Spinal cord (tissue), 10 donors: ENCODE measurements at places on chromosomes 4 and X.

DNA sequence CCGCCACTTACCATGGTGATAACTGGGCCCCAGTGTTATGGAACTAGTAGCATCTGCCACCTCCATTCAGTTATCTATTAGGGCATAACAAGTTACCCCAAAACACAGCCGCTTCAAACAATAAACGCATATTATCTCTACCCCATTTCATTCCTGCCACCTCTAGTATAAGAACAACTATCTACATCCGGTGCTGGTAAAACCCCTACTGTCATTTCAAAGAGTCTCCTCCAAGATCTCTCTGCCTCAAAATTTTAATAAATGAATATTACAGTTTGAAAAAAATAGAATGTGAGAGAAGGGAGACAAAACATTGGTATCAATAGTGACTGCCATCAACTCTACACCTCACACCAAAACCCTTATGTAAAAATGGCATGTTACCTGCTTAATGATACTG is 35.5 kb upstream of the RBPJ start:
- DNase-seq = no peak

DNA sequence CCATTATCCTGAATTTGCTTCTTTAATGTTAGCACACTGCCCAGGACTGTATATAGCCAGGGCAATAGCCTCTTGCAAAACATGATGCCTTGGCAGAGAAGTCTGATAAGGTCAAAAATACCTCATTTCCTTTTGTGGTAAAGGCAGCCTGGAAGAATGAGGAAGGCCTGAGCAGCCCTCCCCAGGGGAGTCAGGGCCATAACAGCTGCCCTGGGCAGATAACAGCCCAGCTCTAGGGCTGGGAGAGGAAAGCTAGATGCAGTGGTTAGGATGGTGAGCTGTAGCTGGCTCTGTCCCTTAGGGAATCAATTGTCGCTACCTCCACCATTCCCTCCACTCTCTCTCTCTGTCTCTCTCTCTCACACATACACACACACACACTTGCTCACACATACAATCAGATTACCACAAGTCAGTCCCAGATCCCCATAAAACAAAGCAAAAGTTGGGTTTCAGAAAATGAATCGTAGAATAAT is 29.2 kb downstream of the EFHC2 start:
- no peak for DNase-seq

GRCh38 chrX:130139474-130140201 is 26.0 kb downstream of the AIFM1 start:
- DNase-seq = no peak

GRCh38 chrX:77060572-77060971 is 386.6 kb upstream of the FGF16 start:
- no peak for DNase-seq

DNA sequence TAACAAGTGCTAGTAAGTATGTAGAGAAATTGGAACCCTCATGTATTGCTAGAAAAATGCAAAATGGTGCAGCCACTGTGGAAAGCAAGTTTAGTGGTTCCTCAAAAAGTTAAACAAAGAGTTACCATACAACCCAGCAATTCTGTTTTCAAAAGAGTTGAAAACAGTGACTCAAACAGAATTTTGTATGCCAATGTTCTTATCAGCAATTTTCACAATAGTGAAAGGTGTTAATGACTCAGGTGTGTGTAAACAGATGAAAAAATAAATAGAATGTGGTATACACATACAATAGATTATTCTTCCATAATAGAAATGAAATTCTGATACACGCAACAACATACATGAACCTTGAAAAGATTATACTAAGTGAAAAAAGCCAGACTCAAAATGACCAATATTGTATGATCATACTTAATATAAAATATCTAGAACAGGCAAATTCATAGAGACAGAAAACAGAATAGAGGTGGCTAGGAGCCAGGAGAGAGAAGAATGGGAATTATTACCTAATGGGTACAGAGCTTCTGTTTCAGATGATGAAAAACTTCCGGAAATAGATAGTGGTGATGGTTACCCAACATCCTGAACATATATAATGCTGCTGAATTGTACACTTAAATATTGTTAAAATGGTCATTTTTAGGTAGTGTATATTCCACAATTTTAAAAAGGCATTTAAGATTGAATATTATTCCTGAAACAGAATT is 51.6 kb downstream of the WDFY3 start:
- DNase-seq = no peak

- no peak for DNase-seq
These were observed 482 bp downstream of the FAM9C start for GRCh38 chrX:13043938-13044337.

DNA sequence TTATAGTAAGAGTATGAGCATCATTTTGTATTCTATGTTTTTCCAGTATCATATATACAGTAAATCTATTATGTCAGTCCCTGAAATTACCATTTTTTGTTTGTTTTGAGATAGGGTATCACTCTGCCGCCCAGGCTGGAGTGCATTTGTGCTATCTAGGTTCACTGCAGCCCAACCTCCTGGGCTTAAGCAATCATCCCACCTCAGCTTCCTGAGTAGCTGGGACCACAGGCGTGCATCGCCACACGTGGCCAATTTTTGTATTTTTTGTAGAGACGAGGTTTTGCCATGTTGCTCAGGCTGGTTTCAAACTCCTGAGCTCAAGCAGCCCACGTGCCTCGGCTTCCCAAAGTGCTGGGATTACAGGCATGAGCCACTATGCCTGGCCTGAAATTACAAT is 85.6 kb downstream of the ZNF330 start:
- DNase-seq = no peak

GRCh38 chr4:162116095-162116779 is 47.6 kb downstream of the FSTL5 start:
- no peak for DNase-seq

DNA sequence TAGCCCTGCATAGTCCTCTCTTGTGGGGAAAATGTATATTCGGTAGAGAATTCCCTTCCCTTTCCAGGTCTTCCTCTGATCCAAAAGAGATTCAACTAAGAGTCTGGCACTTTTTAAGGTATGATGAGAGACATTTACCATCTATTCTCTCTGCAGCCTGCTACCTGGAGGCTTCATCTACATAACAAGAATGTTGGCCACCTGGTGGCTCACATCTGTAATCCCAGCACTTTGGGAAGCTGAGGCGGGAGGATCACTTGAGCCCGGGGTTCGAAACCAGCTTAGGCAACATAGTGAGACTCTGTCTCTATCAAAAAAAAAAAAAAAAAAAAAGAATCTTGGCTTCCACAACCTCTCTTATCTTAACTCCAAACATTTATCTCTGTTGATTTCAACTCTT is 40.4 kb upstream of the NOCT start:
- DNase-seq = no peak

GRCh38 chr4:48879561-48880442 is 26.8 kb downstream of the OCIAD2 start:
- no peak for DNase-seq

- DNase-seq = no peak
These were observed 36.4 kb downstream of the FAT1 start for GRCh38 chr4:186687265-186687664.

- DNase-seq = no peak
These were observed 175.4 kb downstream of the SH3BGRL start for GRCh38 chrX:81377329-81377728.

DNA sequence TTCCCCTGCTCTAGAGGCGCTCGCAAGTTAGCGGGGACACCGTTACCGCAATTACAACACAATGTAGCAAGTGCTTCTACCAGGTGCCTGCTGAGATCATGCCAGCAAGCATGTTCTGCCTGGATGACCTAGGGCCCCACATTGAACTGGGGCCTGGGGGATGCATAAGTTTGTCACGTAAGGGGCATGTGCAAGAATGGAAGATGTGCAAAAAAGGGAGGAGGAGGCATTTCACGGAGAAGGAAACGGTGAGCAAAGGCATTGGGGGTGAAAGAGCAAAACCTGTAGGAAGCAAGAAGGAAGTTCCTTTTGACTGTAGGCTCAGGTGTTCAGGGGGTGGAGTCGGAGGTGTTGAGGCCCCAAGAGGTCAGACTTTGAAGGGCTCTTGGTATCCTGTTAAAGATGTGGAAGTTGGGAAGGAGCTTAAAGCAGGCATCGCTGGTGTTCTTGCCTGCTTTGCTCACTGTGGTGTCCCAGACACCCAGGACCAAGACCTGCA is 602 bp upstream of the SCARB2 start:
- no peak for DNase-seq

DNA sequence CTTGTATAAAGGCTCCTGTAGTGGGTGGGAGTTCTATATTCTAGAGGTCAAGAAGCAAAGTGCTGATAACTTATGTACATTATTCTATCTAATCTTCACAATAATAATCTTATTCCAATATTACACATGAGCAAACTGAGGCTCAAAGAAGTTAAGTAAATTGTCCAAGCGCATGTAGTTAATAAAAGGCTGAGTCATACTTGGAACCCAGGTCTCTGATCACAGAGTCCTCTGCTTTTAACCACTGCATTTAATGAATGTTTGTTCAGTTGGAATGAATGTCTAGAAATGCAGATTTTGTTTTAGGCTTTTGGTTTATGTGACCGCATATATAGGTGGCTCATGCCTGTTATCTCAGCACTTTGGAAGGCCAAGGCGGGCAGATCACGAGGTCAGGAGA is 88.4 kb upstream of the PAQR3 start:
- no peak for DNase-seq

DNA sequence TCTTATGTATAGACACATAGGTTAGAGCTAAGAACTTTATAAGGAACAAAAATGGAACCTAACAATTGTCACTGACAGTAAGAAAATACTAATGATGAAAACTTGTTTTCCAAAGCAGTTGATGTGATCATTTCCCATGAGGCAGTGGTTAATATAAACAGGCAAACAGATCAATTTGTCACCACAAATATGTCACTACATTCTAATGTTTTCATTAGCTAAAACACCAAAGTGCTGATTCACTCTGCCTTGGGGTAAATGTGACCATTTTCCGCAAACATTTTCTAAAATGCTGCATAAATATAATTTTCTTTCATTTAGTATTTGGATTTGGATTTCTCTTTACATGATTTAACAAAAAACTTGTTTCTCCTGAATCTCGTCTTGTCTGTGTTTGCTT is 408.9 kb upstream of the CTSO start:
- DNase-seq = no peak

DNA sequence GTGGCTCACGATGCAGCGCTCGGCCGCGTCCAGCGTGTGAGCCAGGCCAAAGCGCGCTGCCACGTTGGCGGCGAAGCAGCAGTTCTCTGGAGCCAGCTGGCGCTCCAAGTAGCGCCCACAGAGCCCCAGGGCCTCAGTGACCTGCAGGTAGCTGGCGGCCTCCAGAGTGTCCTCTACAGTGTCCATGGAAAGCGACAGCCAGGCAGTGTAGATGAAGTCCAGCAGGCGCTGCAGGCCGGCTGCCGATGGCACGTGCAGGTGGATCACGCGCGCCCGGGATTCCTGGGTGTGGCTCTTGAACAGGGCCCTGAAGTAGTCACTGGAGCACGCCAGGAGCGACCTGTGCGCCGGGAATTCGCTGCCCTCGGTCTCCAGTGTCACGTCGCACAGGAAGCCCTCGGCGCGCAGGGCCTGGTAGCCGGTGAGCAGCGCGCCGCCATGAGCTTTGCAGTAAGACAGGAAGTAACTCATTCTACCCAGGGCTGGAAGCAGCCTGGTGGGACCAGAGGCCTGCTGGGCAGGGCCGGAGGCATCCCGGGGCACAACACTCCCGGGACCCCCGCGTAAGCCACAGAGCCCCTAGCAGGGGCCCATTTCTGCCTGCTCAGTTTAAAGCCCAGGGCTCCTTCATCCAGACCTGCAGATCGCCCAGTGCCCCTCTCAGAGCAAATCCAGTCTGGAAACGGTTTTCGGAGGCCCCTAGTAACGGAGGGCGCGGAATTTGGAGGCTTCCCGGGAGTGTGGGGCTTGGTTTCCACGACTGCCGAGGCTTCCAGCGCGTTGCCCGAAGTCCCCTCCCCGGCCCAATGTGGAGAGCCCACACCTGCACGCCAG is 595 bp downstream of the KLHL34 start:
- DNase-seq = no peak

DNA sequence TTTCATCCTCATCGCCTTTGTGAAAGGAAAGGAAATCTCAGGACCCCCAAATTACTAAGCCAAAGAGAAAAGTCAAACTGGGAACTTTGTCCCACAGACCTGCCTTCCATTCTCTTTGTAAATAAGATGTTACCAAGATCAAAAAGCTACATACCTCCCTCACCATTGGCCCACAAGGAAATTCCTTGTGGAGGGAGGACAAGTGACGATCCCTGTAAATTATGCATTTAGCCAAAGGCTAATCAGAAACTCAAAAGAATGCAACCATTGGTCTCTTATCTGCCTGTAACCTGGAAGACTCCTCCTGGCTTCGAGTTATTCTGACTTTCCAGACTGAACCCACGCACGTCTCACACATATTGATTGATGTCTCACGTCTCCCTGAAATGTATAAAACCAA is 70.3 kb downstream of the SHOX start:
- no peak for DNase-seq

- DNase-seq = no peak
These were observed 22.9 kb upstream of the WDR1 start for GRCh38 chr4:10139518-10139917.

- no peak for DNase-seq
These were observed 78.7 kb downstream of the CLNK start for GRCh38 chr4:10605746-10606482.

GRCh38 chrX:16114611-16115010 is 8.8 kb upstream of the GRPR start:
- DNase-seq = no peak

DNA sequence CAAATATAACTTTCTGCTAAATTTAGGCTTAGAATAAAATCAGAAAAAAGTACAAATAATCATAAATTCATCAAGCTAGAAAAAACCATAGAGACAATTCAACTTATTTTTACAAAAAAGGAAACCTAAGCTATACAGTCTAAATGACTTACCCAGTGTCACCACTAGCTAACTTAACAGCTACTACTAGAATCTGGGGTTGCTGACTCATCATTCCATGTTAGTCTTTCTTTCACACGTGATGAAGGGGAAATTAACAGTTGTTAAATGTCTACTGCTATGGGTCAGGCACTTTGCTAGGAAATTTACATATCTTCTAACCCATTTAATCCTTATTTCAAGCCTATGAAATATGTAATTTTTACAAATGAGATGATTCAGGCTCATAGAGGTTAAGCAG is 349.3 kb upstream of the GALNT7 start:
- no peak for DNase-seq

DNA sequence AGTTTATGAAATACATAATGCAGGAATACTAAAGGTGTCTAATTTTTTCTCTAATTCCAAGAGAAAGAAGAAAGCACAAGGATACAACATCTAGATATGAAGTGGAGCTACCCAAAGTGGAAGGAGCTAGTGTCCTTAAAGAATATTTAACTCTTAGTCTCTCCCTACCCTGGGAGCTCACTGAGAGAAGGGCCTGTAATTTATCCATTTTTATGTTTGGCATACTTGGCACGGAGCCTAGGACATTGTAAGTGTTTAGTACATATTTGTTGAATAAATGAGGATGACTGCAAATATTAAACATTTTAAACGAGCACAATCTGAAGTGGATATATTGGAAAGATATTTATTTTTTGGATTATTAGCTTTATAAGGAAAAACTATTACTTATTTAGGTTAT is 674.8 kb downstream of the IQCM start:
- no peak for DNase-seq

- DNase-seq = no peak
These were observed 88.5 kb downstream of the SLC2A9 start for GRCh38 chr4:9932771-9933170.

GRCh38 chrX:68387776-68388175 is 45.5 kb downstream of the OPHN1 start:
- DNase-seq = no peak
